ENCODE measurements at places on chromosomes 7 and 10. TPM values are rescaled to one million over a fixed set of nuclear protein-coding genes. Genes with fewer than 3 reads are reported as not detected.

Gene SEMA3E
- total RNA-seq = 0.79 TPM

Gene MACC1
- total RNA-seq = 0.09 TPM

Gene NSUN5
- 11.8 TPM for total RNA-seq

Gene SORCS3
- not detected for total RNA-seq

Gene RAB18
- total RNA-seq = 33.2 TPM

Gene FAM25G
- not detected for total RNA-seq

Gene TYW1B
- total RNA-seq = 5.8 TPM

Gene CDK1
- 0.94 TPM for total RNA-seq

Gene LIMK1
- total RNA-seq = 38.8 TPM

Gene TLX1
- not detected for total RNA-seq
